ENCODE measurements at places on chromosomes 11 and 22. TPM values are rescaled to one million over a fixed set of nuclear protein-coding genes. Genes with fewer than 3 reads are reported as not detected.
A peak's percentile ranks its signal among the peaks of the same experiment; 100 is the strongest.

OR6A2 gene
- total RNA-seq, result not detected

RAB6A gene
- total RNA-seq, result 71.0 TPM

RAB1B gene
- 118 TPM for total RNA-seq

XKR3 gene
- total RNA-seq, result not detected

OSM gene
- 41.2 TPM for total RNA-seq

FJX1 gene
- 0.62 TPM for total RNA-seq

NLRP6 gene
- 1.2 TPM for total RNA-seq

- DNase-seq, result no peak
Observed at GRCh38 chr11:126048197-126048596, 14.5 kb downstream of the CDON start.

DNA sequence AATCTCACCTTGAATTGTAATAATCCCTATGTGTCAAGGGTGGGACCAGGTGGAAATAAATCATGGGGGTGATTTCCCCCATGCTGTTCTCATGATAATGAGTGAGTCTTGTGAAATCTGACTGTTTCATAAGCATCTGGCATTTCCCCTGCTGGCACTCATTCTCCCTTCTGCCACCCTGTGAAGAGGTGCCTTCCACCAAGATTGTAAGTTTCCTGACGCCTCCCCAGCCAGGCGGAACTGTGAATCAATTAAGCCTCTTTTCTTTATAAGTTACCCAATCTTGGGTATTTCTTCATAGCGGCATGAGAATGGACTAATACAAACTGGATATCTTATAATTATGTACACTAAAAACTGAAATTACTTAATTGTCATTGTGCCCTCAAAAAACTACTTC is 189.2 kb upstream of the API5 start:
- DNase-seq, result no peak

- DNase-seq, result no peak
Observed at GRCh38 chr11:99932684-99933083, 754.4 kb upstream of the ARHGAP42 start.

DNA sequence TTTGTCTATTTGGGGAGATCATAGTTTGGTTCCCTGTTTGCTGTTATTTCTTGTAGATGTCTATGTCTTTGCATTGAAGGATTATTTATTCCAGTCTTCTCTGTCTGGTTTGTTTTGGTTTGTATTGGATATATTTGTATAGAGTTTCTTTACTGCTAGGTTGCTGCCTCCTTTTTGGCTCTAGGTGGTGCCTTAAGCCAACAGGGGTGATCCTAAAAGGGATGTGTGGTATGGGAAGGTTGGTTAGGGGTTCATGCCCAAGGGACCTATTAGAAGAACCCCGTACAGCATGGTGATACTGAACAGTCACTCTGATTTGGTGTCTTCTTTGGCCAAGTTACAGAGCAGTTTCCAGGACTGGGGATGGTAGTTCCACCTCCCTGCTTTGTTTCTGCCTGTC is 36.4 kb upstream of the PGR start:
- no peak for DNase-seq

DNA sequence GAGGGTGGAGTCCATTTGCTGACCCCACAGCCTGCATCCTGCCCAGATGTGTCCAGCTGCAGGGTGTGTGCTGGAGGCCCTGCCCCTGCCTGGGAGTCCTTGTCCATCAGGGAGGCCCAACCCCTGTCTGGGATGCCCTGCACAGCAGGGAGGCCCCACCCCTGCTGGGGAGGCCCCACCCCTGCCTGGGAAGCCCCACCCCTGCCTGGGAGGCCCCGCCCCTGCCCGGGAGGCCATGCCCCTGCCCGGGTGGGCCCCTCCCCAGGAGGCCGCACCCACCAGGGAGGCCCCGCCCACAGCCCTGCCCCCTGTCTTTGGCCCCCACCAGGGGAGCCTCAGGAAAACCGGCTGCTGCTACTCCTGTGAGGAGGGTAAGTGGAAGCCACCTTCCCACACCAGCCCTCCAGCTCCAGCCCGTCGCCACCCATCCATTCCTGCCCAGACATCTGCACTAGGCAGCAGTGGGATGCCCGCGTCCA is 37.2 kb downstream of the MUC5B start:
- DNase-seq, result peak; percentile 70

DNA sequence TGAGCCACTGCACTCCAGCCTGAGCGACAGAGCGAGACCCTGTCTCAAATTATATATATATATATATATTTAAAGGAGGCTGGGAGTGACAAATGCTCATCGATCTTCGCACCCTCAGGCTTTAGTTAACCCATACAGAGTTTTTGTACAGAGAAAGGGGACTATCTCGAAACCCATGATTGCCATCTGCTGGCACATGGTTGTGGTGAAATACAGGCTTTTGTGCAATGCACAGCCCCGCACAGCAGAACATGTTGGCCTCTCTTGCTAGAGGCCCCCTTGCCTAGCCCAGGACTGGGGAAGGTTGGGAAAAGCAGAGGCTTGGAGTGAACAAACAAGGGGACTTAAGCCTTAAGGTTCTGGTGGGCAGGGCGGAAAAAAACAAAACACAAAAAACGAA is 3.6 kb downstream of the MYBPC3 start:
- peak; percentile 36 for DNase-seq

DNA sequence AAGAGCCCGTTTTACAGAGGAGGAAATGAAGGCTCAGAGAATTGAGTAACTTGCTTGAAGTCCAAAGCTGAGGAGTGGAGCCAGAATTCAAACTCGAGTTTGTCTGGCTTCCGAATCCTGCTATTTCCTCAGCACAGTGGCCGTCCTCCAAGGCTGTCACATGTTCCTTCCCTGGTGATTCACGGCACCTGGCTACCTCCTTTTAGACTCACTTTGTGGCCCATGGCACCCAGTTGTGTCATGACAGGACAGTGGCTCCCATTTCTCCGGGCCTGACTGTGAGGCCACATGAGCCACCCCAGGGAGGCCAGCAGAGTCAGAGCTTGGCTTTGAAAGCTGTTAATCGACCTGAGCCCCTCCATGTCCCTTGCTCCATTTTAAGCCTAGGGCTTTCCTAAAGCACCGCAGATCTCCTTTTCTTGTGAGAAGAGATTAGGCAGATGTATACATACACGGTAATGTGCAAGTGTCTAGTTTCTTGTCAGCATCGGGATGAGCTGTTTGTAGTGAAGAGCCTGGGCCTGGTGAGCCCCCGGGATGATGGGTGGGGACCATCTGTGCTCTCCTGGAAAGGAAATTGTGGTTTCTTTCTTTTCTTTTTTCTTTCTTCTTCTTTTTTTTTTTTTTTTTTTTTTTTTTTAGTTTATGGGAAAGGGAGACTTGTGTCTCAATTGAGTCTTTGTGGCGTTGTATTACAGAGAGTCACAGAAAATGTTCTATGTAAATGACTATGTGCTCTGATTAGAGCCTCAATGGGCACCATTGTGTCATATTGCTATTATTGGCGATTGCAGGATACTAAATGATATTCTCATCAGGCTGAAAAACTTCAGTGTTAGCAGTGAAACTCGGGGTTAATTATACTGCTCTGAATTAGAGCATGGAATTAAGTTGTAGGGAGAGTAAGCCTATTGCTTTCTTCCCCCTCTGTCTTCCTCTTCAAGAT is 54.8 kb downstream of the PTPRJ start:
- no peak for DNase-seq

GRCh38 chr11:103659206-103659618 is 377.2 kb upstream of the DDI1 start:
- DNase-seq, result no peak

DNA sequence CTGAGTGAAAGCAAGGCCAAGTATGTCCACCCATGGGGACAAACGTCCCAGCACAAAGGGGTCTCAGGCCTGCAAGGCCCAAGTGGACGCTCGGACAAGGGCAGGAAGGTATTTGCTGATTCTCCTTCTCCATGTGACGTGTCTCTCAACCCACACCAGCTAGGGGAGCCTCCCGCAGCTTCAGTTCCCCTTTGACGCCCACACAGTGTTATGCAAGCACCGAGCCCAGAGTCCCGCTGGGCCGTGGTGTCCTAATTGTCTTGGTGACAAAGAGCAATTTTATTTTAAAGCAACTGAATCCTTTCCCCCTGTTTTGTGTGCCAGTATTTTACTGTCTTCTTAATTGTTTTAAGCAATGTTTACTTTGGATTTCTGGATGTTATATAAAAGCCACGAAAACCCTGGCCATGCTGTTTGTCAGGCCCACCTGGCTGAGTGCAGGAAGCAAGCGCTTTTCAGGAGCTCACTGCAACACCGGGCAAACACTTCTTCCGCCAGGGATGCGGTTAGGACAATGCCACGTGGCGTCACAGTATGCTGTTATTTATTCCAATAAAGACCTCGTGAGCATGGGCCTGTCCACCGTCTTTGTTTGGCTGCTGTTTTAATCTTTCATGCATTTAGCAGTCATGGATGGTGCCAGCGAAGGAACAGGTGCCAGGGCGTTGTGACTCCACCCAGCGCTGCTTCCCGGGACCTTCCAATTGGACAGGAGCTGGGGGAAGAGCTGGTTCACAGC is 8.2 kb upstream of the PARVG start:
- DNase-seq, result no peak

- no peak for DNase-seq
Observed at GRCh38 chr22:43569111-43569510, 157.3 kb downstream of the MPPED1 start.

DNA sequence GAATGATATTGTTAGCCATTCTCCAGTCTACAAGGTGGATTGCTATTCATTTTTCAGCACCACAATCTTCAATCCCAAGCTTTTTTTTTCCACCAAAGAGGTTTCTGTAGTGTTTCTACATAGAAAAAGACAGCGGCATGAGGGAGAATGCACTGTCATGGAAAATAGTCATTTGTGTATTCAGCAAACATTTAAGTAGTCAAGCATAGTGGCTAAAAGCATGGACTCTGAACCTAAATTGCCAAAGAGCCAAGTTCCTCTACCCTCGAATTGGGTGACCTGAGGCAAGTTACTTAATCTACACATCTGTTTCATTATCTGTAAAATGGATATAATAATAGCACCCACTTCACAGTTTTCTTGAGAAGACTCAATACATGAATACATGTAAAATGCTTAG is 14.2 kb downstream of the GAS2 start:
- no peak for DNase-seq

- no peak for DNase-seq
Observed at GRCh38 chr22:26023104-26023775, 146.0 kb upstream of the SEZ6L start.

- DNase-seq, result no peak
Observed at GRCh38 chr11:31828217-31828616, 17.1 kb upstream of the PAX6 start.

DNA sequence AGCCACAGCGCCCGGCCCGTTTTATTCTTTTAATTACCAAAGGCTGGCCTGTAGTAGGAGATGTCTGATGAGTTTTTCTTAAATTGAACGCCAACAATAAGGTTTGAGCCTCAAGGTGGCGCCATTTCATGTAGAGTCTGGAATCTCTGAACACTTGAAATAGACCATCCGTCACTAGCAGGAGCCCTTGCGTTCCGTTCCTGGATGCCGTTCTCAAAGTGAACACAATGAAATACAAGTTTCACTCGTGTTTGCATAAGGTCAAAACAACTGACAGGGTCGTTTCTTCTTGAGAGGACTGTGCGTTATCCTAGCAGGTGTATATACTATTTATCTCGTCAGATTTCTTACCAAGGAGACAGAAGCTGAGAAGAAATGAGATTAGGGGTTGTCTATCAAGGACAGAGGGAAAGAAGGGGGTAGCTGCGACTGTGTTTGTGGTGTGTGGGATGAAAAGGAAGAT is 18.7 kb upstream of the SCGB1D1 start:
- peak; percentile 83 for DNase-seq

GRCh38 chr22:27978802-27979201 is 59.7 kb upstream of the PITPNB start:
- DNase-seq, result no peak

DNA sequence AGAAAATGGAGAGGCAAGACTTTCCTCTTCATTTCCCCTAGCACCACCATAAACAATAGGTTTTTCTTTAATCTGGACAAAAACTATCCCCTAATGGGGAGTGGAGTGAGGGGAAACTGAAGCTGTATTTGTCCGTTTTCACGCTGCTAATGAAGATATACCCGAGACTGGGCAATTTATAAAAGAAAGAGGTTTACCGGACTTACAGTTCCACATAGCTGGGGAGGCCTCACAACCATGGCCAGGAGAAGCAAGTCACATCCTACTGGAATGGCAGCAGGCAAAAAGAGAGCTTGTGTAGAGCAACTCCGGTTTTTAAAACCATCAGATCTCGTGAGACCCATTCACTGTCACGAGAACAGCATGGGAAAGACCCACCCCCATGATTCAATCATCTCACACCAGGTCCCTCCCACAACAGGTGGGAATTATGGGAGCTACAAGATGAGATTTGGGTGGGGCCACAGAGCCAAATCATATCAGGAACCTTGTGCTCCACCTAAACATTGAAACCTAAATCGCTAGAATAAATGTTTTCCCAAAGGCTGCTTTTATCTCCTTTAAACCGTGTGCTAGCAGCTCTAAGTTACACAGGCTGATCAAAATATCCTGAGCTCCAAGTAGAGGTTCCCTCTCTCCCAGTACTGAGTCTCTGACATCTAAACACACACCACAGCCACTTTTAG is 4.3 kb downstream of the UBQLN3 start:
- no peak for DNase-seq

DNA sequence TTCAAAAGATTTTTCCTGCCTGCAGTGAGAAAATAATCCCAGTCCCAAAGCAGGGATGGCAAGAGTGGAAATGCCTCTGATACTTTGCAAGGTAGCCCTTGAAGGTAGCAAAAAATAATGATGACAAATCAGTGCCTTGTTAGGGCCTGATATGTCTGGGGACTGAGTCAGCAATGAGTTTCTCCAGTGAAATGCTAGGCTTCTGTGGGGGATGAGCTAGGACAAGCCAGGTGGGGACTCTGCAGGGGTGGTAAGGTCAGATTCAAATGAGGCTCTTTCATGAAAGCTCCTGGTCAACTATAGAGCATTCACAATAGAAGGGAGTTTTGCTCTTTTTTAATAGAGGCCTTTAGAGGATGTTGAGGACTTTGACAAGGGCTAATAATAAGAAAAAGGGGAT is 77.7 kb downstream of the ME3 start:
- no peak for DNase-seq

DNA sequence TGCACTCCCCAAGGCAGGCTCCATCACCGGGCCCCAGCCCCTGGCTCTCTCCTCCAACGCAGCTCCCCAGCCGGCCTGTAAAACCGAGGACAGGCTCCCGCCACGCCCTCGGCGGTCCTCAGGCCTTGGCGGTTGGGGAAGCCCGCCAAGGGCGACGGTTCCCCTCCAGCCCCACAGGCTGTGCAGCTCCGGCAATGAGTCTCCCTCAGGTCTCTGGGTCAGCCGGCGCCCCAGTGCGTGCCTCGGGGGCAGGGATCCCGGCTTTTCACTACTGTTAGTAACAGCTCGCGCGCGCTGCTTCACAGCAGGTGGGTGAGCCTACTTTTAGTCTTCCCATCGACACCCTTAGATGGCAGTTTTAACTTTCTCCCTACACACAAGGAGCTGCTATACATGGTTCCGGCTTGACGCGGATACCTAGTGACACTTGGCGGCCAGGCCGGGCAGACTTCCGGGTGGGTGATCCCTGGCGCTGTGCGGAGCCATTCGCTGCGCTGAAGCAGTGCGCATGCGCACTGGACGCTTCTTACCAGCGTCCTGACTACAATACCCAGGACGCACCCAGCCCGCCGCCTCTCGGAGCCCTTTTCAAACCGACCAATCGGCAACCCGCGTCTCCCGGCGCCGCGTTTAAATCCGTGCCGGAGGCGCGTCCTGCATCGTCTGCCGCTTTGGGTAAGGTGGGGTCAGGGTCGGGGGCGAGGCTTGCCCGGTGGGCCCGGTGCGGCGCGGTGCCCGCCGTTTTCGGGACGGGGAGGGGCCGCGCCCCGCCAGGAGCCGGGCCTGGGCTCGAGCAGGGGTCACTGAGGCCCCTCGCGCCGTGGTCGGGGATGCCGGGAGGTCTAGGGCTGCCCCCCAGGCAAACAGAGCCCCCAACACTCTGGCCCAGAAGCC is at the start of gene GTSE1:
Gene GTSE1, plus strand, starts transcription at position 614 of the 894 bp plus-strand sequence. CDS start 531 bp downstream, outside the sequence.
- DNase-seq, result peak; percentile 99
